ENCODE measurements at places on chromosomes 11 and 22.

DNA sequence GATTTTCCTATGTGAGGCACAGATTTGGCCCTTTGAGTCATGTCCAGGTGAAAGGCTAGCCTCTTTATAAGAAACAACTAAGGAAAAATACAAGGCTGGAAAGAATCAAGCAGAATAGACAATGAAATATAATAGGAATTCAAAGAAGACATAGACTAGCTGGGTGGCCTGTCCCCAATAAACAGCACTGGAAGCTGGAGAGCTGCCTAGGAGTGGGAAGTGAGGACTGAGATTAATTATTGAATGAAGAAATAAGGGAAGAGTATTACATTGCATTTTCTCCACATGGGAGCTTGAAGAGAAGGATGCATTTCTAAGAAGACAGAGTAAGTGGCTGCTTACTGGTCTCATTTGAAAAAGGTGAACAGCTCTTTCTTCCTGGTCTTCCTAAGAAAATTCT, 100.0 kb downstream of the CCDC34 start:
- DNase-seq: no peak

GRCh38 chr22:19579115-19579811, 55.1 kb upstream of the CLDN5 start:
- no peak for DNase-seq

GRCh38 chr22:22583030-22583429, 24.0 kb upstream of the PRAME start:
- DNase-seq: no peak

GRCh38 chr11:131904756-131905155, 534.3 kb downstream of the NTM start:
- DNase-seq: peak; percentile 89

DNA sequence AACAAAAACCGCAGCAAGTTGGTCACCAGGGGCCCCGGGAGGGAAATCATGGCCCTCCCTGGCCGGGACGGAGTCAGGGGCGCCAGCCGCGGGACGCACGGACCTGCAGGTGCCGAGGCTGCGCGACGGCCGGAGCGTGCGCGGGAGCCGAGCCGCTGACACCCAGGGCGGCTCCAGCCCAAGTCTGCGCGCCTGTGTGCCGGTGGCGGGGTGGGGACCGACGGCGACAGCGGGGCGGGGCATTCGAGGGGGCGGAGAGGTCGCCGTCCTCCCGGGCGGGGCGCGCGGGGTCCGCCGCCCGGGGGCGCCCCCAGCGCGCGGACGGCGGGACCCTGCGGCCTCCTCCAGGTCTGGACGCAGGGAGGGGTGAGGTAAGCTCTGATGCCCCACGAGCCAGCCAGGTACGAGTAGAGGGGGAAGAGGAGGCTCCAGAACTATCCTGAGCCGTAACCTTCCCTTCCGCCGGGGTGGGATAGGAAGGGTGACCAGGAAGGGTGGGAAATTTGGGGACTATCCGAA, at the start of gene ESAM:
ESAM (minus strand) TSS at position 186 of the 519 bp plus-strand sequence; CDS start at position 50, 136 bp downstream.
- DNase-seq: no peak

GRCh38 chr11:65298655-65299179, 15.9 kb upstream of the CDC42EP2 start:
- DNase-seq: peak; percentile 36

- DNase-seq: peak; percentile 40
Observed at GRCh38 chr11:126307706-126308105, 3.8 kb downstream of the DCPS start.

DNA sequence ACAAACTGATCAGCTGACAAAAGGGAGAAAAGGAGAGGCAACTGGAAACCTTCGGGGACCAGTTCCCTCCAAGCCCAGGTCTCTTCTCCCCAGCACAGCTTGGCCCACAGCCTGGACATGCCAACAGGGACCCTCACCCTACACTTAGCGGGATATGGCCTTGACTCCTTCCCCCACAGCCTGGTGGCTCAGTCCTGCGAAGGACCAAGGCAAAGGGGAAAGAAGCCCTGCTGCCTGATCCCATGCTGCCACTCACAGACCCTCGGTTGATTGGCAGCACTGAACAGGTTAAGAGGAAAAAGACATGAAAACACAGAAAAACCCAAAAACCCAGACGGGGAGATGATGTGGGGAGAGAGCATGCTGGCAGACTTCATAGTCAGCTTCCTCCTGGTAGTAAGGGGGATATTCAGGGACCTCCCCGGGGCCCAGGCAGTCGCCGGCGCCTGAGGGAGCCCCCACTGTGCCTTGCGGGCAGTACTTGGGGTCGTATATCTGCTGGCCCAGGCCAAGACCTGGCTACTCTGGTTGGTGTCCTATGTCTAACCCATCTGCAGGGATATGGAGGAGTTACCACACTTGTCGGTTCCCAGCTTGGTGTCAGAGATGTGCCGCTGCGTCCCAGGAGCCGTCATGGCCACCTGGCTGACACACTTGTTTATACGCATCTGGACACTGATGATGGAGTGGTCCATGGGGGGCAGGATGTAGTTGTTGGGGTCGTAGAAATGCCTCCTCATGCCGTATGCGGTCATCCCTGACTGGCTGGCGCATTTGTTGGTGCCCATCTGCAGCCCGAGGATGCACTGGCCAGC, 34.2 kb upstream of the HORMAD2 start:
- DNase-seq: no peak

DNA sequence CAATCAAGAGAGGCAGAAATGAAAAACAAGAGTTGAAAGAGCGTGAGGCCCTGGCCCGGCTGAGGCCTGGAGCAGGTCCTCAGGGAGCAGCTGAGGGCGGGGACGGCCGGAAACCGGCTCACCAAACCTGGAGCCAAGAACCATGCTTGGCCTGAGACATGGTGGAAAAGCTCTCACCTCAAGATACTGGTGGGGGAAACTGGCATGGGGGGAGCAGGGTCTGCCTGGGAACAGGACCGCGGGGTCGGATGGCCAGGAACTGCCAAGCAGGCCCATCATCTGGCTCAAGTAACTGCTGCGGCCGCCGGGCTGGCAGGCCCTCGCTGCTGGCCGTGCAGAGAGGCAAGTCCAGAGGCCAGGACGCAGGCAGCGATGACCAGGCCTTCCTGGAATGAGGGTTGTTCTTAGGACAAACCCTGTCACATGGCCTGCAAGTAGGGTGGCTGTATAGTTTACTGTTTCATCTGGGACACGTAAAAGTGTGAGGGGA, 18.9 kb upstream of the WNT11 start:
- DNase-seq: no peak

GRCh38 chr11:3959015-3959902, 103.8 kb downstream of the STIM1 start:
- DNase-seq: peak; percentile 76

DNA sequence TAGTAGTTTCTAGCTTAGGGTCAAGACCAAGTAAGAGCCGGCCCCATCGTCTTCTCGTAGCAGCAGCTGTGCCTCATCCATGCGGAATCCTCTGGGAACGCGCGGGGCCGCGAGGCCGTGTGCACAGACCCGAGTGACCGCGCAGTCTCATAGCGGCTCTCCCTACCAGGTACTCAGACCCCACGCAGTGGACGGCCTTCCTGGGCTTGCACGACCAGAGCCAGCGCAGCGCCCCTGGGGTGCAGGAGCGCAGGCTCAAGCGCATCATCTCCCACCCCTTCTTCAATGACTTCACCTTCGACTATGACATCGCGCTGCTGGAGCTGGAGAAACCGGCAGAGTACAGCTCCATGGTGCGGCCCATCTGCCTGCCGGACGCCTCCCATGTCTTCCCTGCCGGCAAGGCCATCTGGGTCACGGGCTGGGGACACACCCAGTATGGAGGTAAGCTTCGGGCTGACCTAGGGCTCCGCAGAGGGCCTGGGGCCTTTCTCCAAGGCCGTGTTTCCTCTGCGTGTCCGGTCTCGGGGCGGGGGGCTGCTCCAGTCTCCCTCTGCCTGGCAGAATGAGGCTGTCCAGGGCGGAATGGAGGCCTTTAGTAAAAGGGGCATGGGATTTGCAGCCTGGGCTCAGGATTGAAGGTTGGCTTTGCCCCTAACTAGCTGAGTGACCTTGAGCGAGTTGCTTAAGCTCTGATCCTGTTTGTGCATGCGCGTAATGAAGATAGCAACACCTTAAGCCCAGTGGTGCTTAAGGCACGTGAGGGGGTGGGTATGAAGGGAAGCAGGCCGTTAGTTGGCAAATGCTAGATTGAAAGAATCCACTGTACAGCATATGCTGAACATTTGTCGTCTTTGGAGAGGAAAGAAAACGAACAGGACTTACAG, 48.9 kb downstream of the ST14 start:
- no peak for DNase-seq

DNA sequence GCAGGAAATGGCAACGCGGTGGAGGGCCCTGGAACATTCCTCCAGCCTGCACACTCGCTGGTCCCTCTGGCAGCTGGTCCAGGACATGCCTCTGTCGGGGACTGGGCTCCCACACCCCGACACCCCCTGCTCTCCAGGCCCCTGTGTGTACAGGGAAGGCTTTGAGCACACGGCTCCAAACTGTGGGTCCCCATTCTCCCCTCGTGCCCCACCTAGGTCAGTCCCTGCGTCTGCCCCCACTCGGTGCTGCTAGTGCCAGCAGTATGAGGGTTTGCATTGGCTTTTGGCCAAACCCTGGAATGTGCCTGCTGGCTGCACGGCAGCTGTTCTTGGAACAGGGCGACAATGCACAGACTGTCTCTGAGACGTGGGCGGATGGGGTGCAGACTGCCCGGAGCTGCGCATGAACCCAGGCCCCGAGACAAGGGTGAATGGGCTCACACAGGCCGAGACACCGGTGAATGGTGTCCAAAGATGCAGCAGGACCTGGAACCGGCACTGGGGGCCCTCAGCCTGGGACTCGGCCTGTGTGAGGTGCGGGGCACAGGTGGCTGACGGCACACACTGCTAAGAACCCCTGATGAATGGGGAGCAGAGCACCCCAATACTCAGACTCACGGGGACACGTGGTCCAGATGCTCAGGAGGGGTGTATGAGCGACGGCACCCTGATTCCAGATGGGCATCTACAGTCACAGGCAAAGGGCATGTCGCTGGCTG, 7.5 kb upstream of the SYT8 start:
- peak; percentile 66 for DNase-seq

DNA sequence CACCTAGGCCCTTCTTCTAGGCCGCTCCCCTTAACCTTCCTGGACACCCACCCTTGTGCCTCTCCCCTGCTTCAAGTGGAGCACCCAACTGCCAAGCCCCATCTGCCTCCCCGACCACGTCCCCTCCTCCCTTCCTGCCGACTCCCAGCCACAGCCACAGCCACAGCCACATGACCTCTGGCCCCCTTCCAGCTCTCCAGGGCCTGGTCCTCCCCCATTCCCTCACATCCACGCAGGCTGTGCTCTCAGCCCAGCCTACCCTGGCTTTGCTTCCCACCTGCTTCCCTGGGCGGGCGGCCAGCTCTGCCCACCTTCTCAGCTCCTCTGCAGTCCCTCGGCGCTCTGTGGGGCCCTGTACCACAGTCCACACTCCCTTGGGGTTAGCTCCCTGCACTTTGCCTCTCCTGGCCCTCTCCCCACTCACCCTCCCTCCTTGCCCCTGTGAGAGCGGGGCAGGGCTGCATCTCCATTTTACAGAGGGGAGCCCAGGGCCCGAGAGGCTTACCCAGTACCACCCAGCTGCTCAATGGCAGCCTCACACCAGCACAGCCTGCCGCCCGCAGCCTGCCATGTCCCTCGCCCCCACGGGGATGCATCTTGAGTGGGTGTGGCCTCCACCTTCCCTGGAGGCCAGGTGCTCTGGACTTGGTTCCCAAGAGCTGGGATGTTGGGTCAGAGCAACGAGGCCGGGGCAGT, 20.3 kb downstream of the PARVG start:
- DNase-seq: no peak

DNA sequence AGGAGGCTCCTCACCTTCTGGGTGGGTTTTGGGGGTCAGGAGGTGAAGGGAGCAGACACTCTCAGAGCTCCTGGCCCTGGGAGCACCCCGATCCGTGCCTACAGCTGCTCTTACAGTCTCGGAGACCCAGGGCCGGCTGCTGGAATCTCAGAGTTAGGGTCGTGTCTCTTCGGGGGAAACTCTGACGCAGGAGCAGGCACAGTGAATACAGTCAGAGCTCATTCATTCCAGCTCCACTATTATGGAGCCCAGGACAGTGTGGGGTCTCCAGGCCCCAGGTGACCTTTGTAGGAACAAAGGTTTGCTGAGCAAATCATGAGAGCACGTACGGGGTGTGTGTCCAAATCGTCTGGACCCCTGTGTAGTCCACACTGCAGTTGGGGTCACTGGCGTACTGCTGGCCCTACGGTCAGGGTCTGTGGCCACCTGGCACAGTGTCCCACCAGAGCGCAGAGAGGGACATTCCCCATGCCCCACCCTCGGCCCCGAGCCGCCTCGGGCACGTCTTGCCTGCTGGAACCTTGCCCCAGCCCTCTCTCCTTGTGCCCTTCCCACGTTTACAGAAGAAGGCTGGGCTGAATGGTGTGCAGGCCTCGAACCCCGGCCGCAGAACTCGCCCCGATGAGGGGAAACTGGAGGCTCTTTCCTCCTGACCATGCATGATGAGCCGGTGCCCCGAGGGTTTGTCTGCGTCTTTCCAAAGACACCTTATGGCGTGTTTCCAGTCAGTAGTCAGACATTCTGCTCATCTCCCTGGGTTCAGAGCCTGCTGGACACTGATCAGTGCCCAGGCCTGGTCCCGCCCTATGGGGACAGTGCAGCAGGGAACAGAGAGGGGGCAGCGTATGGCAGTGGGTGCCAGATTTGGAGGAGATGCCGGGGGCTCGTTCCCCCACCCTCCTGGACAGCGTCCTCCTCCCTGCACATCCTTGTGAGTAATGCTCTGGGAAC, 1166.6 kb downstream of the BRD1 start:
- DNase-seq: no peak

DNA sequence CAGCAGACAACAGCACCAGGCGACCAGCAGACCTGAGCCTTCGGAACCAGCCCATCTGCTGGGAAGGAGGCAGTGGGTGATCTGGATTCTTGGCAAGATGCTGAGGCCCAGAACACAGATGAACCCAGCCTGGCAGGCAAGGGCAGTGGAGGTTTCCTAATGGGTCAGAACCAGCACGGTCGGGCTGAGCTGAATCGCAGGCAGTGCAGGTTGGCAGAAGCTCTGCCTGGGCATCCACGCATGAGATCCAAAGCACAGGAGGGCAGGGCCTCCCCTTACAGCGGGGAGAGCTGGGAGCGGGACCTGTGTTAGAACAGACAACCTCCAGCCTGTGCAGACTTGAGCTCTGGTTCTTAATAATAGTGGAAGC, 47.5 kb downstream of the DSCAML1 start:
- no peak for DNase-seq

DNA sequence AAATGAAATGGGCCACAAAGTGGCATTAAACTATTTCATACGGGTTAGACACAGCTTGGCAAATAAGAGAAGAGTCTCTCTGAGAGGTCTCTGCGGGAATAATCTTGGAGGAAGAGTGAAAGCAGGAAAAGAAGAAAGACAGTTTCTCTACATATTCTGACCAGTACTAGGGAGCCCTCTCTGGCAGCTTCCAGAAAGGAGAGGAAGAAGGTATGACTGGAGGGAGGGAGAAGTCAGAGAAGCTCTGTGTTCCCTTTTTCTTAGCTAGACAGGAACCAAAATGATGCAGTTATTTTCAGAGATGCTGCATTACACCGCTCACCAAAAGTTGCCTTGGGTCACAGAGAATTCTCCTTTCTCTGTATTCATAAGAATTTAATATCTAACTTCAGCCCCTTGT, 382.1 kb downstream of the KCNA4 start:
- no peak for DNase-seq
